NCI-H2171 (cell line): ENCODE measurements at places on chromosomes 6 and 20.

GRCh38 chr6:149065658-149066556, 251.6 kb upstream of the TAB2 start:
- DNase-seq = no peak

- DNase-seq = no peak
Observed at GRCh38 chr6:148492654-148493290, 150.1 kb downstream of the SASH1 start.

DNA sequence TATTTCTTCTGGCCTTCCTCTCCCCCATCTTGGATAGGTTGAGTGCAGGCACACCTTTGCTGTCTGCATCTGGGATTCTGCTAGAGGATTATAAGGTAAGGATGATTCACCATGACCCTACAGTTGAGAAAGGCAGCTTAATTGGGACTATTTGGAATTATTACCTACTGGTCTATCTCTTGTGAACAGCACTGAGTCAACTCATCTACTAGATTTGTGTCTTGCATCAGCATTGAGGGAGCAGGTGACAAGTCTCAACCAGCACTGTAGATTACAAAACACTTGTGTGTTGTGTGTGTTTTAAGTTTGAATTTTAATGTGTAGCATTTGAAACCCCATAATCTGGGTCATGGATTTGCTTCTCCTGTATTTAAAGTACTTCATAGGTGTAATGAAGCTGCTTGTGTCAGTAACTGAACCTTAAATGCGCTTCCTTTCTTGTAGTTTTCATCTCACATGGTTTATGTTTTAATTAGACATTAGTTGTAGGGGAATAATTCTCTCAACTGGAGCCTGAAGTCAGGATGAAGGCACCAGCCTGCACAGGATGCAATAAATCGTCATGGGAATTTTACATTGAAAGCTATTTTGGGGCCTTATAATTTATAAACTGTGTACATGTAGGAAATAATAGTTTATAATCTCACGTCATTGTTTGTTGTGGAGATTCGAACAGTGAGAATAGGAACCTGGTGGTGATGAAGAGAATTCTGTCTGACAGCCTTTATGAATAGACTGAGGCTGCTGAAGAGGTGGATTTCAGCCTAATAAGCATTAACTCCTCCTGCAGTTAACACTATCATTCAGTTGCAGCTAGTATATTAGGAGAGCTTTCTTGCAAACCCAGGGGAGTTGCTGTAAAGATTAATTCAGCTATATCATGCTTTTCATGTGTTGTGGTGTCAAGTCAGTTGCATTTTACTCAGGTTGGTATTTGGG, 125.1 kb downstream of the JARID2 start:
- no peak for DNase-seq

- no peak for DNase-seq
Observed at GRCh38 chr6:166306378-166307081, 1.7 kb downstream of the PRR18 start.
